Activated CD4-positive, alpha-beta memory T cell treated with anti-CD3 and anti-CD28 coated beads, Interleukin-2, amount 10 ng/mL, durations not matched to agents 7 days and 5 days (primary cell): ENCODE measurements at places on chromosomes 2 and 18.
A peak's percentile ranks its signal among the peaks of the same experiment; 100 is the strongest.

DNA sequence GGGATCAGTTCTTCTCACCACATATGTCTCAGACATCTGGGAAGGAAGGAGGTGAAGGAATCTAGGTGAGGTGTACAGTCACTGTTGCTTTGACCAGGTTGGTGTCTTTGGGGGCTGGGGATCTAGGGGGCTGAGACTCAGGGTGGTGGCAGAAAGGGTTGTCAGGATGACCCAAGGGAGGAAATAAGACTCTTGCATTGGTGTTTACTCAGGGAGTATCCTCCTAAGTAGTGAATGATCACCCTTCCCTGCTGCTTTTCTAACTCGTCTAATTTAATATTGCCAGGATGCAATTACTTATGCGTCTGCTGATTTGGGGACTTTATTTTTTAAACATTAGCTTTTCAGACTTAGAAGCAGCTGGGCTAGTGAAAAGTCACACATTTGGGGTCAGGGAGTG, 127.8 kb upstream of the SIX3 start:
- no peak for DNase-seq

DNA sequence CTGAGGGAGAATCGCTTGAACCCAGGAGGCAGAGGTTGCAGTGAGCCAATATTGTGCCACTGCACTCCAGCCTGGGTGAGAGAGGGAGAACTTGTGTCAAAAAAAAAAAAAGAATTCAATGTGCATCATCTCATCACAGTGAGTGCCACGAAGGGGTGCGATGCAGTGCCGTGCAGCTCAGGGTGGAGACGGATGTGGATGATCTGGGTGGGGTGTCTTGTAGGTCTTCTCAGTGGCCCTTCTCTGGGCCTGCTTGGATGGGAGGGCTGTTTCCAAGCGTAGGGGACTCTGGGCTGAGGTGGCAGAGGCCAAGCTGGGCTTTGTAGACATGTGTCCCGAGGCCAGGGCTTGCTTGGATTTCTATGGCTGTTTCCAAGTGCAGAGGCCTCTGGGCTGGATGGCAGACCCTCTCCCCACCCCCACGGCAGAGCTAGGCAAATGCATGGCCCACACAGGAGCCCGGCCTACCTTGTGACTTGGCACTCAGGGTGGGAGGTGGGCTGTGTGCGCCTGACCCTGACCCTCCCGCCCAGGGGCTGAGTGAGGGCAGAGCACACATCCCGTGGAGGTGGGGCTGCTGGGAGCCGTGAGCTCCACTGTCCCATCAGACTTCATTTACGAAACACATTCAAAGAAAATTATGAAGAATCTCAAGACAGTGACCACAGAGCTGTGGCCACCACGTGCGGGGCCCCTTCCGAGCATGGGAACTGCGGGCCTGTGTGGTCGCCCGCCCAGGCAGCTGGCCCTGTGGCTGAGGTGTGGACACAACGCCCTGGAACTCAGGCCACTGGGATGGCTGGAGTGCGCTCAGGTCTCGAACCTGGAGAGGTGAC, 76.4 kb downstream of the ASB1 start:
- no peak for DNase-seq

GRCh38 chr2:31260870-31261269, 26.9 kb downstream of the EHD3 start:
- no peak for DNase-seq

GRCh38 chr2:216557820-216558219, 59.2 kb downstream of the RPL37A start:
- DNase-seq, result no peak

DNA sequence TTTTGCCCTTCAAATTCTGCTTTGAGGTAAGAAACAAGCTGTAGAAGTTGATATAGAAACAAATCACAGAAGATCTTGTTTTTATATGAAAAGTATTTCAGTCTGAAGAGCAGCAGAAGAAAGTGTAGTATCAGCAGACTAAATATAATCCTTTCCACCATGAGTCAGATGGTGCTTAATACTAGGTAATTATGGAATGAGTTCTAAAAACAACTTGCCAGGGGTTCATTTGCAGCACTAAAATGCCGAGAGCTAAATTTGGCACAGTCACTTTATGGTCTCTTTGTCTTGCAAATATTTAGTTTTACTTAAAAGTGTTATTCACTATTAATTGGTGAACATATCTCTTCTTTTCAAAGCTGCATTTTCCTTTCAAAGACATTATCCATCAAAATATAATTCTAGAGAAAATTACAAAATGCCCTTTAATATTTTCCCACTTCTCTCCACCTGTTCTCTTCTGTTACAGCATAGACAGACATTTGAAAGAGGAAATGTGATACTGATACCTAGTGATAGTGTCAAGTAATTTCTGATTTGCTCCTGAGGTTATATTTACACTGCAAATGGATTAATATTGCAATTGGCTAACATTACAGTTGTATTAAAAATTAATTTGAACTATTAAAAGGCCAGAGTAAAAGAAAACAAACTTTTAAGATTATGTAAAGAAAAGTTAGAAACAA, 5.3 kb downstream of the MYL1 start:
- no peak for DNase-seq

DNA sequence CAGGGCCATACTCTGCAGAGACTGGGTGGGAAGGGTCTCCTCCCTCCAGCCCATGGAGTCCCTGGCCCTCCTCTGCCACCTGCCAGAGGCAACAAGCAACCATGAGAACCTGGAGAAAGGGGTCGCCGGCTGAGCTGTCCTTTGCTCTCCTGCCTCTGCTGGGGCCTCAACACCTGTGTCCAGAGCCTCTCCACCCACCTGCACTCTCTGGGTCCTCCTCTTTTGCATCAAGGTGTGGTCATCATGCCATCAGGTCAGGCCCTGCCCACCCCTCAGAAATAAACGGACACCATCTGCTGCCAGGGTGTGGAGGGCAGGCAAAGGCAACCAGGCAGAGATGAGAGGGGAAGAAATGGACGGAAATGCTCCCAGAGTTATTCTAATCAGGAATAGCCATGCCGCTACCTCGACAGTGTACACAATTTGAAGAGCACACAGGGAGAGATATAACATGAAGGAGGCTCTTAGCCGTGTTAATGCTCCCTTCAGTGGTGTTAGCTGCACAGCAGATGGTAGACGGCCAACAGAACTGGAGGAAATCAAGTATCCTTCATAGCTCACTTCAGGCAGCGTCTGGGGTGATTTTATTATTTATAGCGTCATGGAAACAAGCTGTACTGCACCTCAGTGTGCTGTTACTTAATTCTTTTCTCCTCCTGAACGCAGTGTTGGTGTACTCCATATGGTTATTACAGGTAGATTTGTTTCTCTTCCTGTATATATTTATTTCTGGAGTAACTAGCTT, 247.9 kb downstream of the TSN start:
- no peak for DNase-seq

GRCh38 chr2:218733171-218734021, 22.8 kb downstream of the TTLL4 start:
- DNase-seq, result peak; percentile 34

- DNase-seq, result no peak
Observed at GRCh38 chr2:199309973-199310372, 147.8 kb downstream of the SATB2 start.

GRCh38 chr18:79257480-79257879, 138.2 kb upstream of the NFATC1 start:
- no peak for DNase-seq

DNA sequence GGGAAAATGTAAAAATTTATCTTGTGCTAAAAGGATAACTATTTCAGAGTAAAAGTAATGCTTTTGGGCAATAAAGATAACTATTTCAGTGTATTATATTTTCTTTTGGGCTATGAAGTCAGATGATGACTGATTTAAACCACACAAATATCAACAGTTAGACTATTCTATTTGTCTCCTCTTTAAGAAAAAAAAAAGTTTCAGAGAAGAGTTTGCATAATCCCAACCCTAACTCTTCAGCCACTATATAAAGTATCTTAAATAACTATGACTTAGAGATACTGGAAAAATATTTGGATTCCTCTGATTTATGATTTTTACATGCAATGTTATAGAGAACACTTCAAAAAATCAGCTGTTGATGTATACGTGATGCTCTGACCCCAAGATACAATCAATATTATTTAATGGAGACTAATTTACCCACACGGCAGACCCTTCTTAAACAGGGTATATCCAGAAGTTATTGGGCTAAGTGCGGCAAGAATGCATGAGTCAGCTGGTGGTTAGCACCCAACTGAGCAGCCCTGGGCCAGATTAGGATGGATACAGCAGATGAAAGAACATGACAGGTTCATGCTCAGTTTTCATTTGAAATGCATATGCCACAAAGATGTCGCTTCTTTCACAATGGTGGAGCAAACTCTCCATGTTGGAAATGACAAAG, 279.0 kb downstream of the AFF3 start:
- no peak for DNase-seq

GRCh38 chr2:192345287-192345686, 150.6 kb upstream of the TMEFF2 start:
- no peak for DNase-seq

DNA sequence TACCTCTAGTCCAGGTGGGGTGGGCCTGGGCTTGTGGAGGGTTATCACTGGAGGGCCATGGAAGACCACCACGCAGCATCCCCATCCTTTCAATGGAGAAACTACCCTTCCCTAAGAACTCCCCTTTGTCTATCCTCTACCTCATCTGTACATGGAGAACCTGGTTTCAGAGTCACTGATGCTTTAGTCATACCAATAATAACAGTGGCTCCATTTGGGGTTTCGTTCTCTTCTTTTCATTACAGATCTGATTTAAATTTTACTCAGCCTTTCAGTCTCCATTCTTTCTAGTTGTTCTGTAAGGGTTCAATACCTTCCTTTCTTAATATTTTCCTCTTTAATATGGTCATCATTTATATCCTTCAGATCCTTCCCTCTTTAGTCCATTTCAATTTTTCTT, 54.6 kb upstream of the ZFP36L2 start:
- no peak for DNase-seq

DNA sequence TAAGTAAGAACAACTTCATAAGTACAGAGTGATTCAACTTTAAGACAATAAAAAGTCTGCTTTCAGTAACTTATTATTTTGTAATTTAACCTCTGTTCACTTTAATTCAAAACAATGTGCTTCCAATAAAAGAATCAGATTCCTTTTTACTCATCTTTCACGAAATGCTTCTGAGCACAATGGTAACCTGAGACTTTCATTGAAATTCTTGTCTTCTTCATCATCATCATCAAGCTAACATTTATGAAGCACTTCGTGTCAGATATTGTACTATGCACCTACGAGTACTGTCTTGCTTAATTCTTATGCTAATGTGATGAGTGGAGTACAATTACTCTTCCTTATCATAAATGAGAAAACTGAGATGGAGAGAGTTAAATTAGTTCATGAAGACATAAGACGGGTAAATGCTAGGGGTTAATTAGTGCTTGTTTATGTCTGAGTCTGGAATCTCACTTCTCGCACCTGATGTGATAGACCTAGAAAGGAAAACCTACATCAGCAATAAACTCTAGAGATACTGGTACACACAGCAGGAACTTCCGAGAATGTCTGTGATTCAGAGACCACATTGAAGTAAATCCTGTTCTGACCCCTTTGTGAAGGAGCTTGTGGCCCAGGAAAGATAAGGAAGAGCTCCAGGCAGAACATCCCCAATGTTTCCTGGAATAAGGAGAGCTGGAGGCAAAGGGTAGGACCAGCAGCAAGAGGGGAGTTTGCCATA, 227.6 kb upstream of the ETAA1 start:
- DNase-seq, result no peak

GRCh38 chr2:226891780-226892590, 56.1 kb downstream of the RHBDD1 start:
- DNase-seq, result no peak

DNA sequence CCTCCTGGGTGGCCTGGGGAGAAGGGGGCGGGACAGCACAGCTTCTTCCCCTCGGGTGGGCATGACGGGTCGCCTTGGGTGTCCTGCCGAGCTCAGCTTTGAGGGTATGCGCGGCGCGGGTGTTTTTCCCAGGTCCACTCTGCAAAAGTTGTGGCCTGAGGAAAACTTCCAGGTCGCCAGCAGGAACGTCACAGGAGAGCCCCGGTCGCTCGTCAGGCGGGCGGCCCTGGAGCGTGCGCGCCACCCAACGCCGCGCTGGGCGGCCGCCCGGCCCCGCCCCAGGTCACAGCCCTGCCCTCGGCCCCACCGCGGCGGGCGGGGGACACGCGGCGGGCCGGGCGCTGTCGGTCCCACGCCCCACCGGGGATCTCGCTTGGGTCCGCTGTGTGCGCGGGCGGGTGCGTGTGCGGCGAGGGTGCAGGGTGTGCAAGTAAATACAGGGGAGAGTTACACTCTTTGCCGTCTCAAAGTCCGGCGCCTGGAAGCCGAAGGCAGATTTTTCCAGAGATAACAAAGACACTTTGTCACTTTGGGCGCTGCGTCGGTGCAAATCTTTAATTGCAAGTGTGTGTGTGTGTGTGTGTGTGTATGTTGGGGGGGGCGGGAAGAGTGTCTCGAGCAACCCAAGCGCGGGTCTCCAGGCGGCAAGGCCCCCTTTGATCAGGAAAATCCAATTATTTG, 616 bp upstream of the SP5 start:
- no peak for DNase-seq

GRCh38 chr2:77838441-77838840, 316.3 kb upstream of the LRRTM4 start:
- no peak for DNase-seq

GRCh38 chr2:188922191-188922590, 52.0 kb upstream of the COL3A1 start:
- no peak for DNase-seq

- DNase-seq, result no peak
Observed at GRCh38 chr18:33710269-33710668, 132.2 kb downstream of the ASXL3 start.

DNA sequence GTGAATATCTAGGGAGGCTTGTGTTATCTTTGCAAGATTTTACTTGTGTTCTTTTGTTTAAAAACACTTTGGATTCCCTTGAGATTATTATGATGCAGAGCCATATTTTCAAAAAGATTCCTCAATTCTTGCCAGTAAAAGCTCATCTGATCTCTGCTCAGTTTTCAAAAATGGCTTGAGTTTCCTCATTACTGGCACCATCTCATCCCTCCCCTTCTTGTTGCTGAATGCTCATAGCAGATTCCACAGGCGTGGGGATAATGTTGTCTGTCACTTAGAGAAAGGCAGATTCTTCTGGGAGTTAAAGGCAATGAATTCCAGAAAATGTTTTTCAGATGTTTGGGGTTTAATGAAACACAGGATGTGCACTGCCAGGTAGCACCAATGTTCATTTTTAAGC, 170.4 kb upstream of the TANK start:
- DNase-seq, result no peak

GRCh38 chr2:102120261-102120660, 22.3 kb upstream of the IL1R1 start:
- DNase-seq, result no peak

DNA sequence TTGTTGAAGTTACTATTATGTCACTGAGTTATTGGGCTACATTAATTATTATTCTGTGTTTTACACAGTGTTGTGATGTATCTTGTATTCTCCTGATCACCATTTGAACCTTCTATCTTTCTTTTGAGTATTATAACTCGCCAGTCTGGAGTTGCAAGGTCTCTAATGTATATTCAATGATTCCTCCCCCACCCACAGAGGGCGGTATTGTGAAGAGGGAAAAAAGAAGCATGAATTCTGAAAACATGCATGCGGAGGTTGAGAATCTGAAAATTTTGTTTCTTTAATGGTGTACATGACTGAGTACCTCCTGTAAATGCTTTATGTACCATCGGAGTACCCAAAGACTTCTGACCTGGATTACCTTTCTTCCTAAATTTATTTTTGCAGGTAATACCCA, 266.6 kb downstream of the NR4A2 start:
- no peak for DNase-seq
